PC-9 (cell line): ENCODE measurements at places on chromosomes 3 and 15. TPM values are rescaled to one million over a fixed set of nuclear protein-coding genes. Genes with fewer than 3 reads are reported as not detected.

- peaks cover 22% of the 10 kb centered on the region for H3K4me1 ChIP-seq
- H3K36me3 ChIP-seq, result no peaks in the 10 kb centered on the region
- no peaks in the 10 kb centered on the region for H3K27me3 ChIP-seq
These were observed 688.8 kb upstream of the CCDC54 start for GRCh38 chr3:106688464-106688863.

- H3K27ac ChIP-seq, result no peak overlapping the region
- no peaks in the 10 kb centered on the region for H3K36me3 ChIP-seq
- H3K27me3 ChIP-seq, result no peaks in the 10 kb centered on the region
- H3K4me1 ChIP-seq, result no peaks in the 10 kb centered on the region
- DNase-seq, result no peak
These were observed 320.2 kb downstream of the UNC13C start for GRCh38 chr15:54298396-54298795.

GRCh38 chr3:105979961-105980360 is 111.1 kb upstream of the CBLB start:
- no peaks in the 10 kb centered on the region for H3K27me3 ChIP-seq
- no peaks in the 10 kb centered on the region for H3K4me1 ChIP-seq
- H3K36me3 ChIP-seq, result no peaks in the 10 kb centered on the region
- DNase-seq, result no peak

- H3K4me3 ChIP-seq, result no peak overlapping the region
- no peaks in the 10 kb centered on the region for H3K4me1 ChIP-seq
- DNase-seq, result no peak
- H3K36me3 ChIP-seq, result no peaks in the 10 kb centered on the region
These were observed 151.0 kb downstream of the CD47 start for GRCh38 chr3:107939691-107940442.

DNA sequence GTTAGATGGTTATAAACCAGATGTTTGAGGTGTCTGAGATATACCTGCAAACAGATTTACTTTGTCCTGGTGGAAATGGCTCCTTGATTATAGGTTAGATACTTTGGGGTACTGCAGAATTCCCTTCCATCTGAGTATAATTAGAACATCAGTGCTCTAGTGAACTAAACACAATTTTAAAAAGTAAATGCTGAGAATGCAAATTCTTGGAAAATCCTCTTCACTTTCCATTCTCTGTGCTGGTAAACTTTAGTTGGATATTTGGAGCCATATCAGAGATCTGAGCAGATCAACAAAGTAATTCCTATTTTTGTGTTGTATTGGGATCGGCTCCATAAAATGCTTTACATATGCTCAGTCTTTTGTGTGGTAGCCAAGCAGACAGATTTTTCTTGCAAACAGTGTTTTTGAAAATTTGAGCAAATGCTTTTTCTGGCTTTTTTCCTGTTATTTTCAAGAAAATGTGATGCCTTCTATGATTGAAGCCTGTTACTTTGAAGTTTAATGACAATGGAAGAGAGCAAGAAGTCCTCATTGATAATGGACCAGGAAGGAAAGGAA is 37.9 kb upstream of the KCNH8 start:
- H3K36me3 ChIP-seq, result no peaks in the 10 kb centered on the region
- DNase-seq, result no peak
- H3K27ac ChIP-seq, result no peak overlapping the region
- no peaks in the 10 kb centered on the region for H3K27me3 ChIP-seq
- H3K4me3 ChIP-seq, result no peak overlapping the region

DNA sequence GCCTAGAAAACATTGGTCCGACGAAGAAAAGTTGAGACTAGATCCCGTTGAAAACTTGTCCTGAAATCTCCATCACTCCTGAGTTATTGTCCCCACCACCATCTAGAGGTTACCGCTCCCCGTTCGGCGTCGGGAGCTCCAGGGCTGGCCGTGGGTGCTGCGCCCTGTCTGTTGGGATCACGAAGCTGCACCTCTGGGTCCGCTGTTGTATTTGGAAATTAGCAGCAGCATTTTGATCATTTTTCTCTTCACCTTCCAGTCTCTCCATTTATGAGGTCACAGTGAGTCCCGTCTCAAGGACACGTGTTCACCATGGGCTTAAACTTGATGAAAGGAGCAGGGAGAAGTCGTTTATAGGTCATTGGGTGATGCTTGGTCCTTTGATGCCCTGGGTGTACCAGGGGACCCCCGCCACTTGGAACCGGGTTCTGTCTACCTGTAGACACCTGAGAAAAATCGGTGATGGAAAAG is 565 bp downstream of the MANF start:
- peaks cover 23% of the 10 kb centered on the region for H3K36me3 ChIP-seq
- H3K4me3 ChIP-seq, result peak overlapping the region; percentile 91
- H3K27ac ChIP-seq, result peak overlapping the region; percentile 44
- no peaks in the 10 kb centered on the region for H3K27me3 ChIP-seq

GRCh38 chr3:174337227-174337626 is 521.9 kb upstream of the NAALADL2 start:
- no peak overlapping the region for H3K27ac ChIP-seq
- H3K4me3 ChIP-seq, result no peak overlapping the region
- no peak for DNase-seq
- no peaks in the 10 kb centered on the region for H3K4me1 ChIP-seq
- H3K27me3 ChIP-seq, result no peaks in the 10 kb centered on the region

GRCh38 chr3:9037144-9037711 is 74.0 kb upstream of the RAD18 start:
- no peaks in the 10 kb centered on the region for H3K36me3 ChIP-seq
- H3K4me1 ChIP-seq, result no peaks in the 10 kb centered on the region
- H3K27ac ChIP-seq, result no peak overlapping the region
- DNase-seq, result no peak

GRCh38 chr3:188082450-188082849 is 71.5 kb upstream of the LPP start:
- H3K27me3 ChIP-seq, result no peaks in the 10 kb centered on the region
- H3K27ac ChIP-seq, result no peak overlapping the region
- no peaks in the 10 kb centered on the region for H3K36me3 ChIP-seq
- no peaks in the 10 kb centered on the region for H3K4me1 ChIP-seq

DNA sequence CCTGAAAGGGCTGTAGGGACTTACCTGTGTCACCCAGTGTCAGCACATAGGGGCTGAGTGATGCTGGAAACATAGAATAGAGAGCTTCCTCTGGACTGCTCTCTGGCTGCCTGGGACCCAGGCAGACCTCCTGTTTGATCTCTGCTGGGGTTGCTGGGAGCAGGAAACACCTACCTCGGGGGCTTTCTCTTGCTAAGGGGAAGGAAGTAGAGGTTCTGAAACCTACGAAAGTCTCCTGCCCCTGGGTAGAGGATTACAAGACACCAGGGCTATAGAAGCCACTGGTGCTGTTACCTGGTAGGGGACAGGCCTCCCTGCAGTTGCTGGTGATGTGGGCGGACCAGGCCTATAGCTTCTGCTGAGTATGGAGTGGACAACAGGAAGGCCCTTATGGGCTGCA is 81.7 kb downstream of the DHX30 start:
- DNase-seq, result no peak
- no peaks in the 10 kb centered on the region for H3K27me3 ChIP-seq
- no peaks in the 10 kb centered on the region for H3K36me3 ChIP-seq
- H3K27ac ChIP-seq, result no peak overlapping the region

DNA sequence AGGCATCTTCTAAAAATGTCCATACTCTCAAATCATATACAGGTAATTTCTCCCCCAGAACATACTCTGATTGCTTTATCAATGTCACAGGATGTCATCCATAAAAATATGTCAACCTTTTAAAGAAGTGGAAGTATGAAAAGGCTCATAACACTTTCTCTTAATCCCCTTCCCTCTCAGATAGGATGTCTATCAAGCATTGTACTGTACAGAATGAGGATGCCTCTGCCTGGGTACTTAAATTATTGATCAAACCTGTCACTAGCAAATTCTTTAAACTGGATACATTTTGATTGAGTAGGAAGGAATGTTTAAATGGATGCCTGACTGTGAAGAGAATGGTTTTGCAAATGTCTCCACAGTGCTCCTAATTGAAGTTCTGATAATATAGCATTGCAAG is 168.7 kb downstream of the EPHA3 start:
- no peaks in the 10 kb centered on the region for H3K36me3 ChIP-seq
- no peak overlapping the region for H3K4me3 ChIP-seq
- DNase-seq, result no peak
- H3K4me1 ChIP-seq, result no peaks in the 10 kb centered on the region
- H3K27ac ChIP-seq, result no peak overlapping the region
- H3K27me3 ChIP-seq, result no peaks in the 10 kb centered on the region

DNA sequence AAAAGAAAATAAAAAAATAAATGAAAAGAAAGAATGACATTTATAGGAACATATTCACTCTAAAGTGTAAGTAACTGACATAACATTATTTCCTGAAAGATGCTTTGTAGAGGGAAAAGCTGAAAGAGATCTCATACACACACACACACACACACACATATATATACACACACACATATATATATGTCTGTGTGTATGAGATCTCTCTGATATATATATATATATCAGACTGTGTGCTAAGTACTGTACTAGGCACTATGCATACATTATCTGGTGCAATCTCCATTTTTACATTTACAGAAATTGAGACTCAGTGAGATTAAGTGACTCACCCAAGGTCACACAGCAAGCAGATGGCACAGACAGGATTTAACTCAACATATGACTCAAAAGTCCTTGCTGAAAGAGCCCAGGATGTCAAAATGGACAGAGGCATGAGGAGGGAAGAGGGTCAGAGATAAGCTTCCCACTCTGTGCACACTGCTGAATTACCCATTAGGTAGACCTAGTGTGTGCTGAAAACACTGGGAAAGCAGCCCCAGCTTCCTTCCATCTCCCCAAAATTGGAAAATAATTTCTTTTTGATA is 15.0 kb downstream of the BHLHE40 start:
- H3K4me3 ChIP-seq, result no peak overlapping the region
- H3K27ac ChIP-seq, result peak overlapping the region; percentile 37; the same call in 1 of the 2 replicates
- no peaks in the 10 kb centered on the region for H3K36me3 ChIP-seq

Gene CISH
- total RNA-seq, result 2.7 and 3.2 TPM in 2 replicates

Gene EPHB1
- 0.15 TPM in 1 of 2 replicates, not detected in the other for total RNA-seq

Gene SAXO2
- total RNA-seq, result 1.7 and 2.7 TPM in 2 replicates

Gene ZNF654
- 7.2 and 9.6 TPM in 2 replicates for total RNA-seq

Gene FEZF2
- total RNA-seq, result not detected in 2 replicates
